ENCODE measurements at places on chromosomes 4 and X.

- DNase-seq = no peak
These were observed 36.1 kb downstream of the DCK start for GRCh38 chr4:71029504-71029903.

DNA sequence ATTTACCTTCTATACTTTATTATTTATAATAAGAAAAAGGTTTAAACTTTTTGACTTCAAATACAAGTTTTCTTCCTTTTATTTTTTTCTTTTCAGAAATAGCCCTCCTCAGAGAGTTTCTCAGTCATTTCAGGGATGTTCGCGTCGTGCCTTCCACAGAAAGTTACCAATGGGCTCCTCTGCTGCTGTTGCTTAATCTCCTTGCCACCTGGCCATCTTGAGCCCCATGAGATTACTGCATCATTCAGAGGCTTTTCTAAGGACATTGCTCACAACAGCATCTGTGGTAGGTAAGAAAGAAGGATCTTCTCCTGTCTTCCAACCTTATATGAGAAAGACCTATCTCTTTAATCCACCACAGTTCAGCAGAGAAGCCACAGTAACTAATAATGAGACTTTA, 1361.9 kb upstream of the ADGRL3 start:
- DNase-seq = no peak

GRCh38 chr4:45350438-45350837, 624.1 kb upstream of the GNPDA2 start:
- DNase-seq = no peak

GRCh38 chr4:118904418-118904817, 15.8 kb downstream of the SYNPO2 start:
- no peak for DNase-seq

GRCh38 chr4:108620933-108621905, 843 bp downstream of the RPL34 start:
- no peak for DNase-seq

- DNase-seq = no peak
These were observed 335.7 kb downstream of the FSTL5 start for GRCh38 chr4:161828061-161828460.

GRCh38 chrX:15750611-15751154, 12.6 kb downstream of the CA5B start:
- peak; percentile 31 for DNase-seq

DNA sequence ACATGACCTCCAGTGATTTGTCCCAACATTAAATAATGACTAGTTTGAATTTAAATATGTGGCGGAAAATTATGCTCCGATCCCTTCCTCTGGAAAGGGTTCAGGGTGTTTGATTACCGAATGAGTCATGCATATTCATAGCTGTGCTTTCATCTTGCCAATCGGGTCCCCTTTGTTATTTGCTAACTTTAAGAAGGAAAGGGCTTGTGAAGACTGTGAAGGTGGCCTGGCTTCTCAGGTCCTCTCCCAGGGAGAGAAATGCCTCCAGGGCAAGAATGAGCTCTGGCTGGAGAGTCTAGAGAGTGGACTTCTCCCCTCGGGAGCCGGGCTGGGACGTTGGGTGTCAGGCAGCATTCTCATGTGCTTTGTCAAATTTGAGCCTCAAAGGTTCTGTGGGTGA, 155.5 kb upstream of the PSAPL1 start:
- no peak for DNase-seq

GRCh38 chr4:94700298-94700697, 57.5 kb upstream of the BMPR1B start:
- no peak for DNase-seq

- no peak for DNase-seq
These were observed 134.7 kb downstream of the SH3BGRL start for GRCh38 chrX:81336455-81337152.

DNA sequence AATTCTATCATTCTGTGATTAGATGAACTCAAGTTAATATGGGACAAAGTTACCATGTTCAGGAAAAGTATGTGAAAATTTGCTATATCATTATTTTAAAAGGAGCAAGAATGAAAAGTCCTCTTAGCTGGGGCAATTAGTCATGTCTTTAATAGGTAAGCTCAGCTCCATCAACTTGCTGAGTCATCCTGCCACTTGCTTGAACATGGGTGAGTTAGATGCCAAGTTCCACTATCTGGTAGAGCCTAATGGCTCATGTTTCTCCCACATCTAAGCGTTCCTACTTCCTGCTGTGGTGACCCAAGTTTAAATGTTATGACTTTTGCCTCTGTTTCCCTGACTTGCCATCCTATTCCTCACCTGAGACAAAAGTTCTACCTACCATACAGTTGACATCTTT, 276.8 kb downstream of the ZNF674 start:
- no peak for DNase-seq

GRCh38 chr4:151034829-151035228, 19.7 kb upstream of the LRBA start:
- DNase-seq = no peak

- no peak for DNase-seq
These were observed 570.4 kb upstream of the DIPK2B start for GRCh38 chrX:45771114-45771513.

- DNase-seq = no peak
These were observed 27.2 kb upstream of the BTC start for GRCh38 chr4:74821541-74821940.

GRCh38 chrX:15188039-15188438, 81.8 kb downstream of the ASB9 start:
- DNase-seq = no peak

DNA sequence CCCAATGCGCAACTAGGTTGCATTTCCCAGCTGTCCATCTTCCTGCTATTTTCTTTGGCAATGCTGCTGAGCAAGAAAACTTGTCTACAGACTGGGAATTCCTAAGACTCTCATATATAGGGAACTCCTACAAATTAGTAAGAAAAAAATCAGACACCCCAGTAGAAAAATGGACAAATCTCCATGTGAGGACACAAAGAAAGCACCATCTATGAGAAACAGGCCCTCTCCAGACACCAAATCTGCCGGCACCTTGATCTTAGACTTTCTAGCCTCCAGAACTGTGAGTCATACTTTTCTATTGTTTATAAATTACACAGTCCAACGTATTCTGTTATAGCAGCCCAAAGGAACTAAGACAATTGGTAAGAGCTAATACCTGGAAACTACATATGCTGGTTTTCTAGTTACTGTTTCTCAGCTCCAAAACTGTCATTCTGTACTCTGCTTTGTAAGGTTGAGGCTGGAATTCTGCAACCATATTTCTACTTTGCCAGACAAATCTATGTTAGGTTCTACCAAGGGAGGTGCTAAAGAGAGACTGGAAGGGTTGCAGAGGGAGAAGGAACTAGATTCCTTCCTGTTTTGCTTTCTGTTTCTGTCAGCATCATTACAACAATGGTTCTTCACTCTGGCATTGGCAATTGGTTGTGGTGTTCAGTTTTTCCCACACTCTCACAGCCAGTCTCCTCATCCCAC, 35.7 kb upstream of the FAM241A start:
- no peak for DNase-seq

- DNase-seq = peak; percentile 70
These were observed 2.3 kb upstream of the SASH3 start for GRCh38 chrX:129777218-129778030.

- DNase-seq = no peak
These were observed 3.8 kb downstream of the ANKRD50 start for GRCh38 chr4:124708517-124709300.

GRCh38 chrX:44130189-44130588, 157.0 kb upstream of the NDP start:
- DNase-seq = no peak

DNA sequence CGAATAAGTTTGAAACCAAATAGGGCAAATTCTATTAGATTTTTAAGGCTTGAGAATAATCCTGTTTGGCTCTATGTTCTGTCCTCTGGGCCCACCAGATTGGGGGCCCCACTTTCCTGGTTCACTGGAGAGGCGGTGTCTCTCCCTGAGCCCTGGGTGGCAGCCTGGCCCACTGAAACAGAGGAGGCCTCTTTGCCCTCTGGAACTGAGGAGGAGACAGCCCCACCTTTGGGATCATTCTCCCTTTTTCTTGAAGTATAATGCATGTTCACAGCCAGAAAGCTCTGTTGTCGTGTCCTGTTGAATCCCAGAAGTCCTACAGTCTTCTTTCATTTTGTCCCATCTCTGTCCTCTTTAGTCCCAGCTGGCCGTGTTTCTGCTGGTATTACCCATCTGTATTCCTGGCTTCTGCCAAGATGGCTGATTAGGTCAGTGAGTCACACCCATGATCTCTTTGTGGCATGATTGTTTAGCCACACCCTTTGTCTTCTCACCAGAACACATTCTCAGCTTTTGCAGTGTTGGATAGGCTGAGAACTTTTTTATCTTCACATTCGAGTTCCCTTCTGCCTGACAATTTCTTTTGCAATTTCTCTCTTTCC, 8.1 kb upstream of the TBC1D25 start:
- DNase-seq = no peak

DNA sequence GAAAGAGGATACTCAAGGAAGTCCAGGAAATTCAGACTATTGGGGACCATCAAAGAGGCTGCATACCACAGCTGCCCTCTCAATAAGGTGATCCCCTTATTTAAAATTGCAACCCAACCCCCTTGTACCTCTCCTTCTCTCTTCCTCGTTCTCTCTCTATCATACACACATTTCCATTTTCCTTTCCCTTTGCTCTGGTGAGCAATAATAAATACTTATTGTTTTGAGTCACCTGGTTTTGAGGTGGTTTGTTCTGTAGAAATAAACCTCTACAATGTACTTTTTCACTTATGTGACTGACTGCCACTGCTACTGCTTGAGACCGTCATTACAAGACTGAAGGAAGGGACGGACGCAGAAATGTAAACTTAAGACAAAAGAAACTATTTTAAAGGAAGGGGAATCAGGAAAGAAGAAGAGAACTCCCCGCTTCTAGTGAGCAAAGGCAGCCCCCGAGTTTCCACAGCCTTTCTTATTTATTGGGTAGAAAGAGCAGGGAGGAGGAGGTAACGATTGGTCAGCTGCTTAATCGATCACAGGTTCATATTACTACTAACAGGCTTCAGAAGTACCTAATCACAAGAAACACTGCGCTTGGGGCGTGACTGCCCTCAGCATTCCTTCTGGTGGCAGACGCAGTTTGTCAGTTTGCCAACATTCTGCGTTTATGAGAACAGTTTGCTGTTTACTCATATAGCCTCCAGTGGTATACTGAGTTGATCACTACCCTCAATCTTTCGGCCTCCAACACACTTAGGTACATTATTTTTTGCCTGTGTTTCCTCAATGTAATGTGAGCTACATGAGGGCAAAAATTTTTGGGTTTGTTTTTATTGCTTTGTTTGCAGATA, 16.9 kb upstream of the TMEM165 start:
- no peak for DNase-seq

DNA sequence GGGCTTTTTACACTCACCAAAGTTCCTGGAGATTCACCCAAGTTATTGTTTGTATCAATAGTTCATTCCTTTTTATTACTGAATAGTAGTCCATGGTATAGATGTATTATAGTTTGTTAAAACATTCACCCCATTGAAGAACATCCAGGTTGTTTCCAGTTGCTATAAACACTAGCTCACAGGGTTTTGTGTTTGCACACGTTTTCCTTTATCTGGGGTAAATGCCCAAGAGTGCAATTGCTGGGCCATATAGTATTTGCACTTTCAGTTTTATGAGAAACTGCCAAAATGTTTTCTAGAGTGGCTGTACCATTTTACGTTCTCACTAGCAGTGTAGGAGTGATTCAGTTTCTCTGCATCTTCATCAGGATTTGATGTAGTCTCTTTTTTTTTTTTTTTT, 57.1 kb downstream of the CBLL2 start:
- DNase-seq = no peak

DNA sequence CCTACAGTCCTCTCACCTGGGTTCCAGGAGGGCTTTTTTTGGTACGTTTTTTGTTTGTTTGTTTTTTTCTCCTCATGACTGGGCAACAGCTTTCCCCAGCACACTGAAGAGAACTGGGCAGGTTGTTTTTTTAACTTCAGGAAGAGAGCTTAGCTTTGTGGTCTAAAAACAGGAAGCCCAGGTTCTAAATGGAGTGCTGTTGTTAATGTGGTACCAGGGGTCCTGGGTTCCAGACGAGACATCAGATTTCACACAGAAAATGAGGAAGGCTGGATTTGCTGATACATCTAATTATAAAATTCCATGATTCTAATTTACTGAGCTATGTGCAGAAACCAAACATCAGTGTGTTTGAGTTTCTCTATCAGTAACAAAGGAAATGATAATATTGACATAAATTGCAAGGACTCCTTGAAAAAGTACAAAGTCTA, 4.2 kb downstream of the MYOZ2 start:
- no peak for DNase-seq

- no peak for DNase-seq
These were observed 8.9 kb downstream of the PRRG3 start for GRCh38 chrX:151704041-151704663.

DNA sequence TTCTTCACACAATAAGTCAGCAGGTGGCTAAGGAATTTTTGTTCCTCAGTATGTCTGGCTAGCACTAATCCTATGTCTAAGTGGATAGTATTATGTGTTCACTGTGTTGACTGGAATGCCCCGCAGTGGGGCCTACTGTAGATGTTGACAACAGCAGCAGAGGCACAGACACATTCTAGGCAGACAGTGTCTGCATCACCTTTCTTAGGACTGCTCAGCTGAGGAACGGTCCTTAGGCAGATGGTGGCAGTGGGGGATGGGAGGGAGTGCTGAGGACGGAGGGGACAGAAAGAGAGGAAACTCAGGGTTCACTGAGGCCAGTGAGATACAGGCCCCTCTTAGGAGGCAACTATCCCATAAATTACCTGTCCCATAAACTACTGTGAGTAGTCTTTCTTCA, 44.6 kb upstream of the LEF1 start:
- no peak for DNase-seq

DNA sequence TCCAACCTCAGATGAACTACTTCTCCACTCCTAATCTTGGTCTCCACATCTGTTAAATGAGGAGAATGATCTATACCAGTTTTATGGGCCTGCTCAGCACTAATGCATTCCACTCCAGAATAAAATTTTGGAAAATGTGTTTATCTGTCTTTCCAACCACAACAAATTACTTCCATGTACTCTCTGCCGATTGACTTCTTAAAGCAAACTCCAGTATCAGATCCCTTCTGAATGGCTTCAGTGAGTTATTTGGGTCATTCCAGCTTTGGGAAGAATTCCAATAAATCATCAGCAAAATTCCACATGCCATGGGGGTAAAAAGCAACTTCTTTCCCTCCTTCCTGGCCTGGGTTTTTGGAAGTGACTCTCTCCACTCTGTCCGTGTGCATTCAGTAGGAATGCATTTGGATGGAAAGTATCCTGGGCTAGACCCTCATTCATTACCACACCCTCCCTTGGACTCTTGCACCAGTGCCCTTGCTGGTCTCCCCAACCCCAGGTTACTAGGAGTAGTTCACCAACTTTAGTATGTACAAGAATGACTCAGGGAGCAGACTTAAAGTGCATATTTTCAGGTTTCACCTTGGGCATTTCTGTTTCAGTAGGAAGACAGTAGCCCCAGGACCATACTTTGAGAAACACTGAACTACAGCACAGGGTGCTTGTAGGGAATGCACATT, 15.4 kb upstream of the ADH6 start:
- DNase-seq = no peak

DNA sequence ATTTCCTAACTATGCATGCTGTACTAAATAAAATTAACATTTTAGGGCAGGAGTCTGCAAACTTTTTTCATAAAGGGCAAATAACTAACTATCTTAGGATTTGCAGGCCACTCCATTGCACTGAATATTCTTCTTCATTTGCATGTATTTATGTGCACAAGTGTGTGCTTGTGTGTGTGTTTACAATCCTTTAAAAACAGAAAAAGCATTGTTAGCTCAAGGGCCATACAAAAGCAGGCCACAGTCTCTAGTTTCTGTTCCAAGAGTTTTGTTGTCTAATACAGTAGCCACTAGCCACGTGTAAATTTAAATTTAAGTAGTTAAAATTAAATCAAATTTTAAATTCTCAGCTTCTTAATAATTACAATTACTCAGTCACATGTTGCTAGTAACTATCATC, 621.8 kb downstream of the TMA16 start:
- DNase-seq = no peak

All from activated T-cell treated with anti-CD3 and anti-CD28 coated beads, Interleukin-2, amount 50 U/mL, for 1 hour (primary cell).